DMS 273 treated with DMSO at 0.1 percent for 48 hours (cell line): ENCODE measurements at places on chromosomes 5 and 9.

- no peak for DNase-seq
Observed at GRCh38 chr5:57871496-57871895, 388.9 kb upstream of the ACTBL2 start.

DNA sequence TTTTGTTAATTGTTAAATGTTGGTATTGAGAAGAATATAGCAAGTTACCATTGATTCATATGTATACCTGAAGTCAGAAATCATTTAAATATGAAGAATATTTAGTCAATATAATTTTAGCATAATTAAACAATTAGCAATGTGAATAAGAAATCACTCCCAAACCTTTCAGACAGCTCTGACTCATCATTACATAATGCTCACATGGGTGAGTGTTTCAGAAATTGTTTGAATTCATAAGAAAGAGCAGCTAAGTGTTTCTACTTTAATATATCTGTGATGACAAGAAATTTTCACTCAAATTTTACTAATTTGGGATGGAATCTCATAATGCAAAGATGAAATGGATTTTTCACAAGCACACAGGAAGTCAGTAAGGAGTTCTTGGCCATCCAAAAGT lies 42.0 kb upstream of the CDC42SE2 start:
- no peak for DNase-seq

DNA sequence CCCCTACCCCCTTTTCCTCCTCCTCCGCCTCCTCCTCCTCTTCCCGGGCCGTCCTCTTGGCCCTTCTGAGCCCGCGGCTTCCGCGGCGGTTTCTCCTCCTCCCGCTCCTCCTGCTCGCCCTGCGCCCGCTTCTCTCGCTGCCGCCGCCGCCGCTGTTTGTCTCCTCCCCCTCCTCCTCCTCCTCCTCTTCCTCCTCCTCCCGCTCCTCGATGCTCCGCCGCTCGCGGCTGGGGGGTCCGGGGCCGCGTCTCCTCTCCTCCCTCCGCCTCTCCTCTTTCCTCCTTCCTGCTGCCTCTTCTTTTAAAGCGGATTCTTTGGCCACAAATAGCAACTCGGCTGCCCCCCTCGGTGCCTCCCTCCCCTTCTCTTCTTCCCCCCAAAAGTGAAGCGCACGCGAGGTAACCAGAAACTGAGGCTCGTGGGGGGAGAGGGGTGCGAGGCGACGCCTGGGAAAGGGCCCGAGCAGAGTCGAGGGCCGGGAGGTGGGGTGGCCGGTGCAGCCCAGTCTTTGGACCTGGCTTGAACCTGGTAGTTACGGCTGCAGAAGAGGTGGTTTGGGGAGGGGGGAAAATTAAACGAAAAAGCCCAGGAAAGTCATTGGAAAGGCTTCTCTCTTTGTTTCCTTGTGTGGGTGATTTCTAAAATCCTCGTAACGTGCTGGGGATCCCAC lies 1058.5 kb upstream of the DMAC1 start:
- DNase-seq, result no peak

DNA sequence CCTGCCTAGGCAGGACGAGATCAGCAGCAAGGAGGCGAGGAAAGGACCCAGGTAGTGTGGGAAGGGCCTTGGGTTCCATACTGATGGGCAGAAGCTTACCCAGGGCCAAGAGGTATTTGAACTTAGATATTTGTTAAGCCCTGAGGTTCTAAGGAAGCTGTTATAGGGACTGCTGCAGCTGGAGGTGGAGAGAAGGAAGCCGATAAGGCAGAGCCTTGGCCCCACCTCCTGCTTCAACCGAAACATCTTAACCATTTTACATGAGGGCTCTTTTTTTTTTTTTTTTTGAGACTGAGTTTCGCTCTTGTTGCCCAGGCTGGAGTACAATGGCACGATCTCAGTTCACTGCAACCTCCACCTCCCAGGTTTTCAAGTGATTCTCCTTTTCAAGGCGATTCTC lies 8.6 kb upstream of the AQP3 start:
- DNase-seq, result no peak

DNA sequence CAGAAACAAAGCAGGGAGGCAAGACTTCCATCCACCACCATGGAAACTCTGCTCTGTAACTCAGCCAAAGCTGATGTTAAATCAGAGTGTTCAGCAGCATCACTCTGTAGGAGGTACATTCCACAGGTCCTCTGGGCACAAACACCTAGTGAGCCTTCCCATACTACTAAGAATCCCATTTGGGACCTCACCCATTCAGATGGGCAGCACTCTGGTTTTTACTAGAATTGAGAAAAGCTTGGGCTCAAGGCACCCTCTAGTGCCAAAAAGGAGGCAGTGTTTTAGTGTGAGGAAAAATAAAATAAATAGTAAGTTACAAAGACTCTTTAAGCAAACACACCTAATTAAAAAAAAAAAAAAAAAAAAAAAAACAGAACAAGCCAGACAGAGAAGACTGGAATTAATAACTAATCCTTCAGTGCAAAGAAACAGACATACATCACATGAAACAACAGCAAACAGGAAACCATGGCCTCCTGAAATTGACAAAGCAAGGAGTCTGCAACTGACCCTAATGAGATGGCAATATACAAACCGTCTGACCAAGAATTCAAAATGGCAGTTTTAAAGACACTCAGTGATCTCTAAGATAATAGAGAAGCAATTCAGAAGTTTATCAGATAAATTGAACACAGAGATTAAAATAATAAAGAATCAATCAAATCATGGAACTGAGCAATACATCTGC lies 159.5 kb downstream of the GNA14 start:
- DNase-seq, result no peak

DNA sequence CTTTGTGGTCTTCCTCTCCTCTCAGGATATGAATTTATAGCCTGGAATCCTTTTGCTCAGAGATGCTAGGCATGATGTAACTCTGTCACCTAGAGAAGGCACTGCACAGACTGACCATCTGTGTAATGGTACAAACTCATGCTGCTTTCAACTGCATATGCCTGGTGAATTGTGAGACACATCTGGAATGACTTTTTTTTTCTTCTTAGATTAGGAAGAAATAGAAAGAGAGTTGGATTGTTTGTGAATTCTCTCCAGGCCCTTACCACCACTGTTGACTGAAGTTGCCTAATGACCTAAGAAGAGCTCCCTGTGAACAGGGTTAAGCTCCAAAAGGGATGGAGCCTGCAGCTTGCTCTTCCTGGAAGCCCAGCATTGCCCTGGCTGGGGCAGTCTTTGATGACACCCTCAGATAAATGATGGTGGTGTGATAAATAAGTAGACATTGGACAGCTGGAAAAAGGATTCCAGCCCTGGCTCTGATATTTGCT lies 47.8 kb upstream of the TRIM32 start:
- DNase-seq, result no peak

DNA sequence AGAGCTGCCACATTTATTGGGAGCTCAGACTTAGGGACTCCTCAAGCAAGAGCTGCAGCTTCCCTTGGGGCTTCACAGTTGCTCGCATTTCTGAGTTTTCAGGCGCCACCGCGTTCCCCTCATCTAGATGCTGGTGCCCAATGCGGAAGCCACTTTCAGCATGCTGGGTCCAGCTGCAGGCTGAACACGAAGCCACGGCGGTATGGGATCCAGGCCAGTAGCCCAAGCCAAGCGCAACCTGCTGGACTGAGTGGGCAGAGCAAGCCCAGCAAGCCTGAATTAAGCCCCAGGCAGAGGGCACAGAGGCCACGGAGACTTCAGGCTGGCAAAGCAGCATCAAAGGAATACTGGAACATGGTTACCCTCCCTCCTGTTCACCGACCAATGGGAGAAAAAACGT lies 391.5 kb downstream of the HTR1A start:
- no peak for DNase-seq

DNA sequence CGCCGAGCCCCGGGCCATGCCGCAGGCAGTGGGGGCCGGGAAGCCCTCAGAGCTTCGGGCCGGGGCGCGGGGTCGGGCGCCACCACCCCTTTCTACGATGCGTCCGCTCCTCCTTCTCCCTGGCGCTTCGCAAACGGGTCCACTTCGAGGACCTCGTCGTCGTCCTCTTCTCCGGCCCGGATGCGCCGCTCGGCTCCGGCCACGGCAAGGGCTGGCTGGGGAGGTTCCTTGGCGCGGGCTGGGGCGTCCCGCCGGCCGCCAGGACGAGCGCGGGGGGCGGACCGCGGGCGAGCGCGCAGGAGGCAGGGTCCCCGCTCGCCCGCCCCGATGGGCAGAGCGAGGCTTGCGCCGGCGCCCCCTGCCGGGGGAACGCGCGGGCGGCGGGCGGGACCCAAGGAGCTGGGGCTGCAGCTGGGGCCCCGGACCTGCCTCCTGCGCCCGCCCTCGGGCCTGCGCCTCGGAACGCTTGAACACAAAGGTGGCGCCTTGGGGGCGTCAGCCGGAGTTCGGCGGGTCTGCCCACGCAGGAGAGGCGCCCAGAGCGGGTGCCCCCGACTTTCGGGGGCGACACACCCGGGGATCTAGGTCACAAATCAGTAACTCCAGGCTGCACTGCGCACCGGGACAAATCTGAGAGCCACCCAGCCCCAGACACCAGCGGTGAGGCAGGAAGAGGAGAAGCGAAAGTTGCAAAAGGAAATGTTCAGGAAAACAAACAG lies at the start of gene ROR2:
Gene ROR2, minus strand, starts transcription at position 283 of the 719 bp plus-strand sequence.
- peak; percentile 23 for DNase-seq

DNA sequence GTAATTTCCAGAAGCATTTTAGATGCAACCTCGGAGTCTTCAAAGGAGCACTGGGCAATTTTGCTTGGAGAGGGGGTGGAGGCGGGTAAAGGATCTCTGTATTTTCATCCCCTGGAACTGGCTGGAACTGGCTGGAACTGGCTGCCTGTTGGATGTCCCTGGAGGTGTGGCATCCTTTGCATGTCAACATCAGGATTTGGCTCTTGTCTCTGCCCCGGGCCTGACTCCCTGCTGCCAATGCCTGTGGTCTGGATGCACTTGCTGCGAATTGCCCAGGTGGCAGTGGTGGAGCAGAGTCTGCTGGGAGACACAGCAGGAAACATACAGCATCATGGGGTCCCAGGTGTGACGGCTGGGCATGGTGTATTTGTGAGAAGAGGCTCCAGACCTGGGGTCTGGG lies 391.3 kb downstream of the GADD45G start:
- DNase-seq, result no peak

- no peak for DNase-seq
Observed at GRCh38 chr5:92758552-92758951, 822.5 kb downstream of the NR2F1-AS1 start.

GRCh38 chr9:121921444-121921843 lies 171.7 kb downstream of the TTLL11 start:
- peak; percentile 46 for DNase-seq

GRCh38 chr9:99142275-99142674 lies 37.4 kb downstream of the TGFBR1 start:
- no peak for DNase-seq

- DNase-seq, result no peak
Observed at GRCh38 chr5:31124026-31124425, 69.5 kb upstream of the CDH6 start.

- no peak for DNase-seq
Observed at GRCh38 chr9:89160806-89161205, 17.8 kb downstream of the SHC3 start.

GRCh38 chr5:2192496-2192895 lies 309.8 kb upstream of the IRX4 start:
- DNase-seq, result no peak

DNA sequence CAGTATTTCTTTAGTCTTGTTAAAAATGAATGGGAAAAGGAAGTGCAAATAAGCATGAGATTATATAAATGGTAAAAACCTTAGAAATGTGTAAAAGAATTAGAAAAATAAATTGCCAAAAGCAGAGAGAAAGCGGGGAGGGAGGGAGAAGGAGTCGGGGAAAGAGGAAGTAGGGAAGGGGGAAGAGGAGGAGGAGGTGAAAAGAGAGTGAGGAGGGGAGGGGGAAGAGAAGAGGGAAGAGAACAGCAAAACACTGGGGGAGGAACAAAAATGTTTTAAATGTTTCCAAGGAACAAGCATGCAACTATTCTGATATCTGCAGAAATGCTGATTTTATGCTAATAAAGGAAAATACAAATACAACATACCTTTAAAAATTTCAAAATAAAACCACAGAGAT lies 317.5 kb downstream of the PIK3R1 start:
- no peak for DNase-seq

DNA sequence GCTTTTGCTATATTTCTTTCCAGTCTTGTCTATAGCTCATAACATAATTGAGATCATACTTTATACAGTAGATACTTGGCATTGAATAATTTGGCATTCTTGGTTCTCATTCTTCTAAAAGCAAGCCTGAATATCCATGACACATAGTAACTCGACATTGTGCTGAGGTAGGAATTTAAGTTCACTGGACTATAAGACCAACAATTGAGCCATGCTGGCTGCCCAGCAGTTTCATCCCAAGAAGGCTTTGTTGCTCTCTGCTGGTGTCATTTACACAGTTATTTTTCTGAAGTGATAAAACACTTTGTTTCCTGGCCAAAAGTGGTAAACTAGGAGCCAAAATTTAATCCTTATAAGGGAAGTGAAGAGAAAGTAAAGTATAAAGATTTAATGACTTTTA lies 192.0 kb downstream of the ADAMTSL1 start:
- DNase-seq, result no peak

- DNase-seq, result no peak
Observed at GRCh38 chr9:8783941-8784340, 984.4 kb upstream of the DMAC1 start.

DNA sequence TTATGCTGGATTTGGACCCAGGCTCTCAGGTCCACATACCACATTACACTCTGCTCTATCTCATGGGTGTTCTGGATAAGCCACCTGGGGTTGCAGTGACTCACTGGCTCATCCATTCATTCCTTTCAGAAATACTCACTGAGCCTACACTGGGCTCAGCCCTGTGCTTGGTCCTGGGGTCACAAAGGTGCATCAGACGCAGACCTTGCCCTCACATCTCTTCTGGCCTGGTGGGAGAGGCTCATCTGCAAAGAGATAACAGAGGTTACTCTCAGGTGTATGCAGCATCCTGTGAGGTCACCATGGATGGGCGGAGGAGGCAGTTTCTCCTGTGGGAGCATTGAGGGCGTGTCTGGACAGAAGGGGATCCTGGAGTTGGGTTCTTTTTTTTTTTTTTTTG lies 12.1 kb downstream of the CDHR2 start:
- DNase-seq, result no peak

- peak; percentile 43 for DNase-seq
Observed at GRCh38 chr9:128523199-128523925, 18.8 kb downstream of the GLE1 start.

GRCh38 chr5:149803641-149804468 lies 73.7 kb downstream of the PPARGC1B start:
- no peak for DNase-seq

DNA sequence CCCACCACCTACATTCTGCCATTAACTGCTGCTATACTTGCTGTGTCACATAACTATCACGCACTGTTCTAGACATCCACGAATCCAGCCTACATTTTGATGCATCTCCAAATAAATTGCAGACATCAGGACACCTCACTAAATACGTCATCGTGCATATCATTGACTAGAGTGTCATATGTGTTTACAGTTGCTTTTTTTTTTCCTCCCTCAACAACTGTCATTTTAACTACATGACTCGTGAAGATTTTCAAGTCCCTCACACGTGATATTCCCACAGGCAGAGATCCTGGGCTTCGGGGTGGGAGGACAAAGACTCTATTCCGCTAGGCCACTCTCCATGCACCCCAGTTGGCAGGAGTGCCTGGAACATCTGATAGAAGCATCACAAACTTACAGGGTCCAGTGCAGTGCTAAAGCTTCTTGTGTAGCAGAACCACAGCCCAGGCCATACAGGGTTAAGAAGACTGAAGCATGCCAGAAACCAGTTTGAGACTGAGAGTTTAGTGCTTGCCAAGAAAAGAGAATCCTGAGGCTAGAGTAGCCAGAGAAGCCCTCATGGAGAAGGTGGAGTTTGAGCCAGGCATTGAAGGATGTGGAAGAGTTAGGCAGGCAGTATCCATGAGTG lies 1.1 kb downstream of the PCYOX1L start:
- DNase-seq, result no peak
